NCI-H146 (cell line): ENCODE measurements at places on chromosomes 16 and 17.

- DNase-seq = no peak
Measured at GRCh38 chr17:44279666-44280391, 11.9 kb upstream of the SLC4A1 start.

- DNase-seq = no peak
Measured at GRCh38 chr16:78729687-78730086, 630.2 kb downstream of the WWOX start.

DNA sequence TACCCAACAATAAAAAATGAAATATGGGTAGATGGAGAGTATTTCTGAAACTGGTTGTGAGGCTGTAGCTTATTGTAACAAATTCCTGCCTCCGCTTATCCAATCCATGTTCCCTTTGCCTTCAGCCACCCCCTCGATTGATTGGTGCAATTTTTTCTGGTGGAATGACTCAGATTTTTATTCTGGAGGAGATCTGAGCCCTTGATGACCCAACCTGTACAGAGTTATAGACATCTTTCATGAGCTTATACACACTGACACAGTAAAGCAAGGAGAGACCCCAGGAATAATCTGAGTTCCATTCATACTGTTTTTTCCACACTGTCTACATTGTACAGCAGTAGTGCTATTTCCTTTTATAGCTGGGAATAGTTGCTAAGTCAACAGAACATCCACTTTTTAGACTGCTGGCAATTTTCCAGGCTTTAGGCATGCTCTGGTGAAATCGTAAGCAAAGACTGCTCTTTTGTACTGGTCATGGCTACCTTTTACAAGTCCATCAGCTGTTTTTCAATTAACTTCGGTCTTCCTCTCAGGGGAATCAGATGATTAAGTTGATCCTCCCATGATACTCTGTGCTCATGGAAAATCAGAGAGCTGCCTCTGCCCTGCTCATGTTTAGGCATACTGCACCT, 30.1 kb downstream of the CCL4 start:
- no peak for DNase-seq

GRCh38 chr17:57959929-57960328, 4.7 kb upstream of the CUEDC1 start:
- DNase-seq = no peak

DNA sequence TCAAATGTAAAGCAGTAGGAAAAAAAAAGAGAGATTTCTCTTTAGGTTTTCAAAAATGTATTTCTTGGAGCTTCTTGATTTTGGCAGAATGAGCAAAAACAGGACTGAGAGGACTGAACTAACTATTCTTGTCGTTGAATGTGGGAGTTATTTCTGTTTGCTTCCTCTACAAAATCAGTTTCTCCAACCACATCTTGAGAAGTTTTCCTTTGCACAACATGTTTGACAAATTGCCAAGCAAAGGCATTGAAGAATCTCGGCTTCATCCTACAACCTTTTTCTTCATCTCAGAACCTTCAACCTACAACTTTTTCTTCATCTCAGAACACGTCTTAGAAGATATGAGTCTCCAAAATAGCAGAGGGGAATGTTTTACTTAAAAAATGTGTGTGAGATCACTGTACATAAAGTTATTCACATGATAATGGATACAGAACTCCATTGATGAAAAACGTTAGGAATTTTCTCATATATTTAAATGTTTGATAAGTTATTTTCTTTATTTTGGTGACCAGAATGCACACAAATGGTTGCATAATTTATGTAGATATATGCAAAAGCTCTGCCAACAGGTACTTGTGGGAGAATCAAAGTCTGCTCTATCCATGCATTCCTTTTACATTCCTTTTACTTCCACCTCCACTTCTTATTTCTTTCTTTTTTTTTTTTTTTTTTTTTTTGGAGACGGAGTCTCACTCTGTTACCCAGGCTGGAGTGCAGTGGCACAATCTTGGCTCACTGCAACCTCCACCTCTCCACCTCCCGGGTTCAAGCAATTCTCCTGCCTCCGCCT, 370.0 kb downstream of the KCNJ2 start:
- no peak for DNase-seq

DNA sequence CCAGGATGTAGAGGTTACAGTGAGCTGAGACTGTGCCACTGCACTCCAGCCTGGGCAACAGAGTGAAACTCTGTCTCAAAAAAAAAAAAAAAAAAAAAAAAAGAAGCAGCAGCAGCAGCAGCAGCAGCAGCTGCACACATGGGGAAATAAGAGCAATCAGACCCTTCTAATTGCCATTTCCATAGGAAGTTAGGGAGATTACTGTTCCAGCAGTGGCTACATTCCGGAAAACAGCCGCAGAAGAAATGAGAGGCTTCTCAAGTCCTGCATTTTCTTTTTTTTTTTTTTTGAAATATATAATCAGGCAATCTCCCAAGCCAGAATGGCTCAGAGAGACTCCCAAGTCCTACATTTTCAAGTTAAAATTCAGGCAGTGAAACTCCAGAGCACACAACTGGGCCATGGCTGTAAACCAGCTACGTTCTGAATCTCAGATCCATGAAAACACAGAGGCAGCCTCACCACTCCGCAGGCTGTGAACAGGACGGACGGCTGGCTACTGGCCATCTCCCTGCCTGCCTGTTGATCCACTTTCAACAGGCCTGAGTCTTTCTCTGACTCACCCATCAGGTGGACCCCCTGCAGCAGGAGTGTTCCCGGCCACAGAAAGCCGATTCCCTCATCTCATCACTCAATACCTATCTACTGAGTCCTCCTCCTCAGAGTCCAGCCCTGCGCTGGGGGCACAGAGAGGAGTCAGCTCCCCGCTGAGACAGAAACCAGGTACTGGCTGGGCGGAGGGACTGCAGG, 15.0 kb downstream of the TRPV1 start:
- DNase-seq = no peak

DNA sequence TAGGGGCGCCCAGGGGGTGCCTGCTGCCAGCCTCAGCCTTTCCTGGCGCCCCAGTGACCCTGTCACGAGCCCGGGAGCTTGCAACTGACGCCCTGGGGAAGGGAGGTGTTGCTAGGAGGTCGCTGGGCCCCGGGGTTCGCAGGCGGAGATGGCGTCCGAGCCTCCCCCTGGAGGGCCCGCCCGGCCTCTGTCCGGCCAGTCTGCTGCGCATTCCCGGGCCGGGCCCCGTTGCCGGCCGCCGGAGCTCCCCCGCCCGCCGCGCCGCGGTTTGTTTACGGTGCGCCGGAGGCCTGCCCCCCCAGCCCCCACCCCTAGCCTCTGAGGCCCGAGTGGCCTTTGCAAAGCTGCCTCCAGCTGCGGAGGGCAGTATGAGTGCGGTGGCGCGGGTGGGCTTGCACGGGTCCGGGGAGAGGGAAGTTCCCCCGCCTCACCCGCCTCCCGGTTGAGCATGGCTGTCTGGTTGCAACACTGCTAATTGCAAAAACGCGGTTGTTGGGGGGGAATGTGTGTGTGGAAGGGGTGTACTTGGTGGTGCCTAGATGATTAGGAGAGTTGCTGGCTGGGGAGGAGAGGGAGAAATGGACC, 514 bp downstream of the THRA start:
- peak; percentile 63 for DNase-seq

- no peak for DNase-seq
Measured at GRCh38 chr16:74261068-74261467, 35.5 kb upstream of the PSMD7 start.
